ENCODE measurements at places on chromosomes 13 and 19.
A peak's percentile ranks its signal among the peaks of the same experiment; 100 is the strongest.

GRCh38 chr19:48362716-48363499, 832 bp downstream of the TMEM143 start:
- DNase-seq, result peak; percentile 73

DNA sequence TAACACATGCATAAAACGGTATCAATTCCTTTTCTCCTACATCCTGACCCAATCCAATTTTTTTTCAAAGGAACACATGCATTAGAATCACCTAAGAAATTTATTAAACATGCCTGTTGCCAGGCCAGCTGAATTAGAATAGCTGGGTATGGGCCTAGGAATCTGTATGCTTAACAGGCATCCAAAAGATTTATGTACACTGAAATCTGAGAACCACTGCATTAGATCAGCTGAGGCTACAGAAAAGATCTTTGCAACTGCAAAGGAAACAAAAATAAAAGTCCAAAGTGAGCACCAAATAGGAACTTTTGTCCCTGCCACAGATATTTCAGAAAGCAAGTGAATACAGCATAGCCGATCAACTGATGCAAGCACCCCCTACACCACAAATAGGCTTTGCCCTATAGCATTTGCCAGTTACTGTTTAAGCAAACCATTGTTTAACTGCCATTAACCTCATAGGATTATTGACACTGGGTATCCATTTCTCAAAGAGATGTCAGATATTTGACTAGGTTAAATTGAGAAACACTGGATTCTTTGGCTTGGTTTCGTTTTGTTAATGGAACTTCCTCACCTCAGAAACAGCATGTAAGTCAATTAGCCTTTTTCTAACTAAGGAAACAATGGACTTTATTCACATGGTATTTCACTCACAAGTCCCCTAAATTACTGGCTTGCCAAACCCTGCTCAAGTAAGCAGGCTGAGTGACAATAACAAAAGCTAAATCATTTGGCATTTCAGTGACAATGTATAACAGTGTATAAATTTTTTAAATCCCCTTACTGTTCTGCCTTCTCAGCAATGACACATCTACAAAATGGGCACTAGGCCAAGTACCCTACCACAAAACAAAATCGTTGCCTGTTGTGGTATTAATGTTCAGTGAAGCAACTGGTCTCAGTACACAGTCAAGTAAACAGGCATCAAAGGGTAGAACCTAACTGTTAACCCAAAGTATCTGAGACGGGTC, 67.8 kb downstream of the SUCLA2 start:
- no peak for DNase-seq

DNA sequence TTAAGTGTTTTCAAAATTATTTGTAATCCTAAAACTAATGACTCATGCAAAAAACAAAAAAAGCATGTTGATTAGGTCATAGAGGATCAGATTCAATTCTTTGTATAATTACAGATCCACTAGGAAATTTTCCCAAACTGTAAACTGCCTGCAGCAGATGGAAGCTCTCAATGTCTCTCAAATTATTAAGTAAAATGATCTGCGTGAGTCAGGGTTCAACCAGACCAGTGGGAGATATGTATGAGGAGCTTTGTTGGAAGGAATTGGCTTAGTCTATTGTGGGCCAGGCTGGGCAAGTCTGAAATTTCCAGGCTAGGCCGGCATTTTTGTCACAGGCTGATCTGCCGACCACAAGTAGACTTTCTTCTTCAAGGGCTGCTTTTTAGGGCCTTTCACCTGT, 14.4 kb upstream of the SACS start:
- DNase-seq, result peak; percentile 60

GRCh38 chr13:98220271-98220791, 43.3 kb upstream of the RNF113B start:
- DNase-seq, result no peak

DNA sequence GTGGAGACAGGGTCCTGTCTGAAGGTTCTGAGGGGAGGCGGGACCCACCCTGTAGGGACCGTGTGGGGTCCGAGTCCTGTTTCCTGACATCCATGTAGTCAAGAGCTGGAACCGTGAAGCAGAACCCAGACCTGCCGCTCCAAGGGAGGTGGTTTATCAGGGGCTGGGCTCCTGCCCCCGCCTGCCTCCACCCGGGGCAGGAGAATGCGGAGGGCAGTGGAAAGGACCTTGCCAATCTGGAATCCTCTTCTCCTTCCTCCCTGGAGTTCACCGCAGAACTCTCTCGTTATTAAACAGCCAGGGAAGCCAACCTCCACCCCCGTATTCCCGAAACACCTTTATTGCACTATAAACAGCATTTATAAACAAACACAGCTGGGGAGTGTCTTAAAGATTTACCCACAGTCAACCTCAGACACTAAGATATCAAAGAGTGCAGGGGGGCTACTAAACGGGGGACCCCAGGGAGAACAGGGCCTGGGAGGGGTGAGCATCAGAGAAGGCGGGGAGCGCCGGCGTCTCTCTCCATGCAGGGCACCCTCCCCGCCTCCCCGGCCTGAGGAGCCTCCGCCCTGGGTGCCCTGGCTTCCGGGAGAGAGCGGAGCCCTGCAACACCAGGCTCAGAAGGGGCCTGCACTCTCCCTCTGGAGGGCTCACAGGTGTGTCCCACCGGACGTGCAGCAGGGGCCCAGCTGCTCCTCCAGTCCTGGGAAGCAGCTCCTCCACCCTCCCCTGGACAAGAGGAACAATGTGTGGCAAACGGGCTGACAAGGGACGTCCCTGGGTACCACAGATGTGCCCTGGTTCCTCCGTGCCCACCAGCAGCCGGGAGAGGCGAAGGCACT, 3.6 kb downstream of the C2CD4C start:
- no peak for DNase-seq

- no peak for DNase-seq
Measured at GRCh38 chr19:54011507-54012211, 20.2 kb downstream of the CACNG6 start.

GRCh38 chr13:18948664-18949488, 232.7 kb downstream of the TUBA3C start:
- no peak for DNase-seq

DNA sequence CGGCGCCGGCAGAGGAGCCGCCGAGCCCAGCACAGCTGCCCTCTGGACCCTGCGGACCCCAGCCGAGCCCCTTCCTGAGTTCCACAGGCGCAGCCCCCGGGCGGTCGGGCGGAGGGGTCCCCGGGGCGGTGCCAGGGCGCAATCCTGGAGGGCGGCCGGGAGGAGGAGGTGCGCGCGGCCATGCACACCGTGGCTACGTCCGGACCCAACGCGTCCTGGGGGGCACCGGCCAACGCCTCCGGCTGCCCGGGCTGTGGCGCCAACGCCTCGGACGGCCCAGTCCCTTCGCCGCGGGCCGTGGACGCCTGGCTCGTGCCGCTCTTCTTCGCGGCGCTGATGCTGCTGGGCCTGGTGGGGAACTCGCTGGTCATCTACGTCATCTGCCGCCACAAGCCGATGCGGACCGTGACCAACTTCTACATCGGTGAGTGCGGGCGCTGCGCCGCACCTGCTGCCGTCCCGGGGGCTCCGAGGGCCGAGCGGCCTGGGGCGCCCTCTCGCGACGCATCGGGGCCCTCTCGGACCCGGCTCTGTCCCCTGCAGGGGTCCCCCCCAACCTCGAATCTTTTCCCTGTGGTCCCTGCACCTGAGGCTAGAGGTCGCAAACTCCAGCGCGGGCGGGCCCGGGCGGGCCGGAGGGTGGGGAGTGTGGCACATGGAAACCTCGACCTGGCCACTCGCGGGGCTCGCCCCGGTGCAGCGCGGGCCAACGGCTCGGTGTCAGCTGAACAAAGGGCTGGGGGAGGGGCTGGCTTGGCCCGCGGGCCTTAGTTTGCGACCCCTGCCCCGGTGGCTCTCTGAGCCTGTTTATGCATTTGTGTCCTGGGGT, at the start of gene KISS1R:
Gene KISS1R (plus strand): TSS at position 11 of the 829 bp plus-strand sequence. CDS start 170 bp downstream, at position 181.
- DNase-seq, result no peak

- DNase-seq, result no peak
Measured at GRCh38 chr19:58181902-58182576, 822 bp upstream of the ZNF274 start.

GRCh38 chr13:114057166-114058050, 75.0 kb downstream of the RASA3 start:
- no peak for DNase-seq

DNA sequence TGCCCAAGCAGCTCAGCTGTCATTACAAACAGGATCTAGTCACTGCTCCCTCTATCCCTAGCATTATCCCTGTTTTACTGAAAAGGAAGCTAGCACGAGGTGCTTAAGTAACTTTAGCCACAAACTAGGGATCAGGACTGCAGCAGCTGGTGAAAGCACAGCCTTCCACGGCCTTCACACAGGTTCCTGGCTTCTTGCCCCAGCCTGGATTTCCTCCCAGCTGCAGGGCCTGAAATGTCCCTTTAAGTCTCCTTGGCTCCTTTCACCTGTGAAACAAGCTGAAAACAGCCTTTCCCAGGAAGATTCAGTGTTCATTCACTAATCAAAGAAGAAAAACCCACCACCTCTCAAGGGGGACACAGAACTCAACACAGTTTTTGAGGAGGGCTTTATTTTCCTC, 754.5 kb downstream of the DIAPH3 start:
- no peak for DNase-seq

DNA sequence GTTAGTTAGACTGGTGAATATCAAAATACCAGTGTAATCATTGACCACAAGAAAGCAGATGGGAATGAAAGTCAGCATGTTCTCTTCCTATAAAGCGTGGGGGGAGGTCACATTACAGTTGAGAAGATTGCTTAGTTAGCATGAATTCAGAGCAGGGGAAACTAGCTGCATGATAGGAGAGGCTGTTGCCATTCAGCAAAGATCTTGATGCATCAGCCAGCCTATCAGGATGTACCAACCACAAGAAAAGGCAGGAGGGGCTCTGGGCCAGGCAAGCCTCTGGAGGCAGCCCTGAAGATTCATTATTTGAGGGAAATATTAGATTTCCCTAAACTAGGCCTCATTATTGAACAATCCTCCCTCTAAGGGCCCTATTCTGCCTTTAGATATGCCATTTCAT, 5.0 kb upstream of the MTMR6 start:
- DNase-seq, result no peak

DNA sequence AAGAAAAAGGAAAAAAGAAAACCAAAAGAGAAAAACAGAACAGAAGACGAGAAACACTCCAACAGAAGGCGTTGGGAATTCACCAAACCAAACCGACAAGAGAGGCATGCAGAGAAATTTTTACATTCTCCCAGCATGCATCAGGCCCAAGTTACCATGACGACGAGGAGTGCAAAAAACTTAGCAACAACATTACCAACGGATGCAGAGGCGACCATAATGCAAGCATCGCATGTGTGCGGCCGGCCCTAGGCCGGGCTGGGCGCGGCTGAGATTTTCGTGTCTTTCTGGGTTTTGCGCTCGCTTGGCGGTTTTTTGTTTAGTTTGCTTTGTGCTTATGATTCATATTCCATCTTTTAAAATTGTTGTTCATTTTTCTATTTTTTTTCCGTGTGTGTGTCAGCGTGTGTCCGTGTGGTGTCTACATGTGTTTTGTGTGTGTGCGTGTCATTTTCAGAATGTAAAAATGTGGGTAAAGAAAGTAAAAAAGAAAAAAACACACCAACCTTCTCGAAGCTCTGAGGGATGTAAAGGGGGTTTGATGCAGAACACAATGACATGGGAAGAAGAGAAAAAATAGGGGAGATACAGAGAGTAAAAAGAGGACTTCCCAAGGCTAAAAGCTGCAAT, 84.9 kb downstream of the PTPRS start:
- no peak for DNase-seq

DNA sequence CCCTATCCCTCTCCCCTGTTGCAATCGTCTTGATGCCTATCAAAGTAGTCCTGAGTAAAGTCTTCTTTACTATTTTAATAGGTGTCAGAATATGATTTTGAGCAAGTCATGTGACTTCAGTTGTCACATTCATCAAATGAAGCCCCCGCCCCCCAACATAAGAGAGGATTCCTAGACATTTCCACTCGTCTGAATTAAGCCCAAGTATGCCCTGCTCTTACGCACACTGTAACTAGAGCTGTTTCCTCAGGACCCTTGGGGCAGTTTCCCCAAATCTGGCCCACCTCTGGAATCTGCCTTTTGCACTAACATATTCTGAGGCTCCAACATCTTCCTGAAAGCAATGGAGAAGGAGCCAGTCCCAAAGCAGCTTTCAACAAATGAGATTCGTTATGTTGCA, 25.5 kb downstream of the SACS start:
- no peak for DNase-seq

DNA sequence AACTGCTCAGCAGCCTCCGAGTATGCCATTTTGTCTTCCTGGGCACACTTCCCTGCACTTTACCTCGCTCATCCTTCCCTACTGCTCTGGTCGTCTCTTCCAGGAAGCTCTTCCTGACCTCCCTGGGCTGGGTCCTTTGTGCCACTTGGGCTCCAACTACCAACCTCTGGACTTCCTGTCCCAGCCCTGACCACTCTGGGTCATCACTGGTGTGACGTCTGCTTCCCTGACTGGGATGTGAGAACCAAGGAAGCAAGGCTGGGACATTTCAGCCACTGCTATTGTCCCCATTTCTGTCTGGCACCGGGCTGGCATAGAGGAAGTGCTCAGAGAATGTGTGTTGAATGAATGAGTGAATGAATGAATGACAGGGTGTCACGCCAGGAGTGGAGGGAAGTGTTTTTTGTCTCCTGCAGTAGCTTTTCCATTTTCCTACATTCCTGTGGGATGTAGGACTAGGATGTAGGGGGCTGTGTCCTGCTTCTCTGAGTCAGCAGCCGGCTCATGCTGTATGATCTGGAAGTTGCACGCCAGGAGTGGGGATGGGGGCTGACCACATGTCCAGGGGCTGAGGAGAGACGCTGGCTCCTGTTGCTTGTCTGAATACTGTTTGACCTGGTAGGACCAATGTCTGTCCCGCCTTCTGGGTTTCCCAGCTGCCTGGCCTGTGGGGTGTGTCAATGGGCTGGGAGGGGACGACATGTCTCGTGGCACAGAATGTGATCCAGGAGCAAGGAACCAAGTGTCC, 14.7 kb downstream of the NOVA2 start:
- no peak for DNase-seq

GRCh38 chr19:46413262-46414031, at the start of gene CCDC8:
Gene CCDC8 (minus strand): TSS chr19:46413564. CDS start chr19:46412810, 754 bp downstream.
- DNase-seq, result peak; percentile 58

DNA sequence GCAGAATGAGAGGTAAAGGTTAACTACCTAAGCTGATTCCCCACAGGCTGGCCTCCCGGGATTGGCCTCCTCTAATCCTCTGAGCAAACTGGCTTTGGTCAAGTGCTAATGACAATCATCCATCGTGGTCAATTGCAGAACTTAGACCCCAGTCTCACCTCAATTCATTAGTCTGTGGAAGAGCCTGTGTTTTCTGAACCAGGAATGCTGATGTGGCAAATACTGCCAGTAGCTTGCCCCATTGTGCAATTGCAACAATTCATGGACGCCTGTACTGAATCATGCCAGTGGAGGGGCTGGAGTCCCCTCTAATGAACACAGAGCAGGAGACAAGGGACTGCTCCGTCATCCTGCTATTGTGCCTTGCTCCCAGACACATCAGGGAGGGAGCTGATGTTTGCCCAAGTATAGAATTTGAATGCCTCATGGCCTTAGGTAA, 1256.5 kb downstream of the EFNB2 start:
- no peak for DNase-seq

GRCh38 chr13:113902986-113903775, 39.3 kb upstream of the GAS6 start:
- peak; percentile 86 for DNase-seq

- DNase-seq, result no peak
Measured at GRCh38 chr19:35267353-35267817, 1.4 kb upstream of the USF2 start.
